Bone marrow (tissue), 2 donors: ENCODE measurements at places on chromosomes 11 and 22.

DNA sequence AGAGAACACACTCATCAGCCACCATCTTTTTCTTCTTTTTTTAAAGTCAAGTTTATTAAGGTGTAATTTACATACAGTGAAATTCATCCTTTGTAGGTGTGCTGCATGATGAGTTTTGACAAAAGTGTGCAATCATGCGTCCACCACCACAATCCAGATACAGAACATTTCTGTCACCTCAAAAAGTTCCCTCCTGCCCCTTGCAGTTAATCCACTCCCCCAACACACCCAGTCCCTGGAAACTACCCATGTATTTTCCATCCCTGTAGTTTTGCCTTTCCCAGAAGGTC is 126.7 kb downstream of the HIPK3 start:
- DNase-seq, result no peak

DNA sequence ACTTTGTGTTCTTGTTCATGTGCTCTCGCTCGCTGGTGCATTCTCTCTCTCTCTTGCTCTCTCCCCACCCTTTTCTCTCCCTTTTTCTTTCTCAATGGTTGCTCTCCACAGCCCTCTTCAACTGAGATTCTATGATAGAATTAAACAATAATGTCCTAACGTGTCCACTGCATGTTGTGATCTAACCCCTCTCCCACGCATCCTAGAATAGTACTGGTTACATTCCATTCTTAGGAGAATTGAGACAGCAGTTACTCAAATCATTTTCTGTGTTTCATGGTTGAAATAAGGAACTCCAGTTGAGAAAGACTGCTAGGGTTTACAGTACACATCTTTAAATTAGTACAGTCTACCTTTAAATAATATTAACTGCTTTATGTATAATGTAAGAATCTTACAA is 318.1 kb upstream of the PITPNB start:
- no peak for DNase-seq

- DNase-seq, result no peak
Observed at GRCh38 chr11:126352934-126353801, 2.3 kb upstream of the ST3GAL4 start.

DNA sequence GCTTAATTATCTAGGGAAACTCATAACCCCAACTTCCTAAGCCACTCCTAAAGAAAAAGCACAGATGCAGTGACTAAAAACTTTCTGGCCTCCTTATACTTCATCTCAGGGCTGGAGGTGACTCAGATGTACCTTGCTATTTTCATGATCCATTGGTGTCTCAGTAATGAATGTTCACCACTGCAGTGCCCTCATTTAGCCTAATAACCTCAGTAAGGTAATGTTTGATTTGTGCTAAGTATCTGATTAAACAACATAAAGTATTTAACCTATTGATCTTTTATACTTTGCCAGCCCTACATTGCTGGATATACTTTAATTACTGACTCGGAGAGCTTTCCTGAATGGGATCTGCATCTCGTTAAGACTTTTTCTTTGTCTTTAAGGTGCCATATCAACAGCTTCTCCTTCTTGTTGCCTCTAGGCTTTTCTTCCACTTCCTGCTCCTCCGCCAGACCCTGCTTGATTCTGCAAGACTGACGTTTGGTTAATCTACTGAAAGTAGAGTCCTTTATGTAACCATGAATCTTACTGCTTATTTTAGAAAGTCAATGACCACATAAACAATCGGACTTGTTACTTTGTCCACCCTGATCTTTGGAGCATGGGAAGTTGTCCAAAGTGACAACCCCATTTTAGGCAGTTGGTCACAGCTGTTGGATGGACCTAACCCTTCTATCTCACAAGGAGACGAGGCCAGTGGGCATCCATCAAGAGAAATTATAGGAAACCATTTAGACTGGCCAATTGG is 303.0 kb downstream of the ST3GAL4 start:
- DNase-seq, result no peak

- DNase-seq, result no peak
Observed at GRCh38 chr11:24373516-24373915, 123.3 kb upstream of the LUZP2 start.

GRCh38 chr22:20152464-20152890 is 1.6 kb upstream of the CCDC188 start:
- DNase-seq, result no peak

DNA sequence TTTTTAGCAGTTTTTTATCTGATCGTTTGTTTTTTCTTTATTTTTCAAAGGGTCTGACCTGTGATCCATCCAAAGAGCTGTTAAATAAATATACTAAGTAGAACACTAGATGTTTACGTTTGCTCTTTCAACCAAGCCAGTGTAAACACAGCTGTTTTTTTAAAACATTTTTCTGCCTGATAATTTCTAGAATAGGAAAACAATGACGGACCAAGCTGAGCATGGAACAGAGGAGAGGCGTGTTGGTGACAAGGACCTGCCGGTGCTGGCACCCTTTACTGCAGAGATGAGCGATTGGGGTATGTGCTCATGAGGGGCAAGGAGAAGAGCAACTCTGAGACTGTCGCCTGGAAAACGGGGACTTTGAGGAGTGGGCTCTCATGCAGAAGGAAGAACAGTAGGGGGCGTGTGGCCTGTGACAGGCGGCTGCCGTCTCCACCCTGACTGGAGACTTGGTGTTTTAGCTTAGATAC is 28.6 kb upstream of the PANX2 start:
- DNase-seq, result no peak

- DNase-seq, result no peak
Observed at GRCh38 chr11:109109571-109110315, 312.2 kb upstream of the C11orf87 start.

- no peak for DNase-seq
Observed at GRCh38 chr11:118007040-118007439, 20.8 kb downstream of the IL10RA start.

DNA sequence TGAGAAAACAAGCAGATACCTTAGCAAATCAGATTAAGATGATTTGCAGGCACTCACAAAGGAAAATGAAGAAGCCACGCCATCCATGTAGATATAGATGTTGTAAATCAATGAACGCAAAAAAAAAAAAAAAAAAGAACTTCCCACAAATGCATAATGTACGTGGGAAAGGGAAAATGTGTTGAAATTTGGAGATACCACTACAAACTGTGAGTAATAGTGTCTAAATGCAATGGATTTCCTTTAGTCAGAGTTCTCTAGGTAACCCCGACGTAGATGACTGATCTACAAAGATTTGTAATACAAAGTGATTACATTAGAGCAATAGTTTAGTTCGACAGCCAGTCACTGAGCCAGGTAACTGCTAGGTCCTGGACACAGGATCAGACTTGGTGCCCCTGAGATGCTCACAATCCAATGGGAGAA is 783 bp upstream of the ANKRD54 start:
- no peak for DNase-seq

DNA sequence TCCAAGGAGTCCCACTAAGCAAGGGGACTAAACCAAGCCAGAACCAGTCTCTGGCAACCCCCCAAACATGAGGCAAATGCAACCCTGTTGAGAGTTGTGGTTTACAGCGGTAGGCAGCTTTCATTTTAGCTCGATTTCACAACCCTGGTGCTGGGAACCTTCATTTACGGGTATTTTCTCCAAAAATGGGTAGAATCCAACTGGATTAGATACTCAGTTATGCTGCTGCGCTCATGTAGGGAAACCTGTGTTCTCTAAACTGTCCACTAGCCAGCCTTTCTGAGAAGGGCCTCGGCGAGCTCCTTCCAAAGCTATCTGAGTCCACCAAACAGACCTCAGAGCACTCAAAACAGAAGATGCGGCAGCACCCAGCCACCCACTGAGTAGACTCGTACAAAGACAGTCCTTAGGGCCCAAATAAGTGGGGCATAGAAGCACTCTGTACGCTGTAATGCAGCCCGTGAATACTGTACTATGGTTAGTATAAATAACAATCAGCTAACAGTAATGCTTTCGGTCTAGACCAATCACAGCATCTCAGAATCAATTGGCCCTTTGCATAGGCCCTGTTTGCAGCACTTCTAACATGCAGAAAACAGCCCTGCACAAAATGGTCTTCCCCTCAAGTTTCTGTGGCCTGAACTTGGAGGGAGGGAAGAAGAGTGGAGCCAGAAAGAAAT is 104.7 kb downstream of the ETS1 start:
- DNase-seq, result no peak

GRCh38 chr11:76266286-76267100 is 60.2 kb upstream of the WNT11 start:
- DNase-seq, result no peak
